B cell (primary cell): ENCODE measurements at places on chromosomes 1 and 21.

DNA sequence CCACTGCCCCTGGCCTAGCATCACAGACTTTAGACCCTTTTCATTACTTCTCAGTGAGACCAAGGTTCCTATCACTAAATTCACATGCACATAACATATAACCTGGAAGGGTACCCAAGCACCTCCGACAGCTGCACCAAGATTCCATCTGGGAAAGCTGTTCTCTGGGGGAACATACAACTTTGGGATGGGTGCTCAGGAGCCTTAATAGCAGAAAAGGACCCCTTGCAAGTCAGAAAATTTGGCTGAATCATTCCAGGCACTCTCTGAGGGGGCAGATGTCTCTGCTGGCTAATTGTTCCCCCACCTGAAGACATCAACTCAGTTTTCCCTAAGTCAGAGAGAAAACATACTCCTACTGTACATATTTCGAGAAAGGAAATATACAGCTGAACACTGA lies 41.3 kb upstream of the PSEN2 start:
- no peak for DNase-seq

- peak; percentile 69 for DNase-seq
Observed at GRCh38 chr1:200888349-200888838, 6.3 kb upstream of the INAVA start.

DNA sequence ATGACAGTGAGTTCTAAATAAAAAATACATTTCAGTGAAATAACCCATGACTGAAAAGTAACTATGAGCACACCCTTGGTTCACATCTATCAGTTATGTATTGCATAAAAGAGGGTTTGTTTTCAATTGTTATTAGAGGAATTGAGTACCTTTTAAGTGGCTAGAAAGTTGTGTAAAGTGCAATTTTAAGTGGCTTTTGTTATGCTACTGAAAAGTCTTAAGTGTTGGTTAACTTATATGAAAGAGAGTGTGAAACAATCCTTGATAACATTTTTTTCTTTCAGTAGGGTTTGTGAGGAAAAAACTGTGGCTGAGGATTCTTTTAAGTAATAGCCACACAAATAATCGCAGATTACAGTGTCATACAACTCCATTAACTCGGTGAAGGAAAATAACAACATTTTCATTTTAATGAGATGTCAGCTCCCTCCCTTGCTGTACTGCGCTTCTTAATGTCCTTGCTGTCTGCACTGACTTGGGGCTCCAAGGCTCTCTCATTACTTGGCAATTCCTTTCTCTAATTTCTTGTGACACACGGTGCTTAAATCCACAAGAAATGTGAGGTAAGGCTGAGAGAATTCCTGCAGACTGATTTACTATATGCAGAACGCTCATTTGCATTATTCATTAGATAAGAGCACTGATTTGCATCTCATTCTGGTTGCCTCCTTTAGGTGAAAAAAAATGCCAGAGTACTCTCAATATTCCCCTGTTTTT lies 40.6 kb downstream of the NTNG1 start:
- DNase-seq: no peak

DNA sequence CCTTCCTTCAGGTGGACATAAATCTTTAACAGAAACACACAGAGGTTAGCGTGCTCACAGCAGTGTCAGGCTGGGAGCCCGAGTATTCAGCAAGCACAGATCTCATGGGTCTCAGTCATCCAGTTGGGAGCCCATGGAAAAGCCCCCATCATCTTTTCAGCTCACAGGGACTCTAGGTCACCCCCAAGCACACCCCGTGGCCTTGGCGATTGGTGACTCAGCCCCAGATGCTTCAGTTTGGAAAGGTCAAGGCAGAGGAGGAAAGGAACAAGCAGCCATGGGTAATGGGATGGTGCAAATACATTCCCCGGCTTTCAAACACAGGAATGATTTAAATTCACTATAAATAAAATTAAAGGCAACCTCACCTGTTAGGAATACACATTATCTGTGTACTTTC lies 88.9 kb downstream of the PGBD5 start:
- DNase-seq: no peak

GRCh38 chr1:188065917-188066316 lies 1237.2 kb downstream of the PLA2G4A start:
- DNase-seq: no peak

DNA sequence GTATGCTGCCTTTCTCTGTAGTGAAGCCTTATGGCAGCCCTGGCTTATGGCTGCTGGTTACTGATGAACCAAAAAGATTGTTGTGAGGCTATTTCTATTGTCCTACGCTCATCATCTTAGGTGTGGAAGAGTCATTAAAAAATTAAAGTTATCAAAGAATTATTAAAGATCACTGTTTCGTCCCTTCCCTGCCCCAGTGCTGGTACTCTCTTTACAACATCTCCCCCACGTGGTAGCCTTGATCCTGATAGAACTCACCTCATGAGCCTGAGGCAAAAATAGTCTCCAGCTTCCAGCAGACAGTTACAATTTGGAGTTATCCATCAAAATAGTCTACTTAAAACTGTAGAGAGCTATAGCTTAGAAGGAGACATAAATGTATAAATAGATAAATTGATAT lies 201.5 kb downstream of the S1PR1 start:
- DNase-seq: peak; percentile 39

- no peak for DNase-seq
Observed at GRCh38 chr1:65952696-65953095, 160.0 kb downstream of the PDE4B start.

- DNase-seq: no peak
Observed at GRCh38 chr1:162779043-162779442, 11.5 kb upstream of the HSD17B7 start.

- DNase-seq: peak; percentile 31
Observed at GRCh38 chr1:207670192-207670591, 25.3 kb downstream of the CR1L start.

DNA sequence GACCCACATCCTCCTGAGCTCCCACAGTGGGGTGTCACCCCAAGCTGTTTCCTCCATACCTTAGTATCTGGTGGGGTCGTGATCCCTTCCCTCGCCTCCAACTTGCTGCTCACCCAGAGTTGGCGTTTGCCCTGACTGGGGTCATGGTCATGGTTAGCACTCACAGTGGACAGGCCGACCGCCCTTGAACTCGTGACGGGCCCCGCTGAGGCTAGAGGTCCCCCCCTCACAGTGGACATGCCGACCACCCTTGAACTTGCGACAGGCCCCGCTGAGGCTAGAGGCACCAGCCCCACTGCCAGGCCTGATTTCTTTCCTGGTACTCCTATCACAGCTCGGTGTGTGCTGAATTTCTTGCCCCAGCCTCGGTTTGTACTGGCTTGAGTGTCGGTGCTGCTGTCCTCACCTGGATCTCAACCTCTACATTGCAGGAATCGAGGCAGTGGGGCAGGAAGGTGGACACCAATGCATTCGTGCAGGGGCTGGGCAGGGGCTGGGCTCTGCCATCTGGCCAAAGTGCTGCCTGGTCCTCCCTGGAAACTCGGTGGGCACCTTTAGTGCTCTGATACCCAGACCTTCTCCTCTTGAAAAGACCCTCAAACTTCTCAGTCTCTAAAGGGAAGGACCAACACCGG lies 37.5 kb upstream of the AJAP1 start:
- no peak for DNase-seq

GRCh38 chr1:42735477-42736105 lies 4.4 kb downstream of the CLDN19 start:
- no peak for DNase-seq

- DNase-seq: no peak
Observed at GRCh38 chr1:34898330-34898761, 31.1 kb downstream of the DLGAP3 start.

- no peak for DNase-seq
Observed at GRCh38 chr1:217004776-217005436, 281.7 kb upstream of the ESRRG start.
